Tongue (tissue), 3 donors: ENCODE measurements at places on chromosomes 3 and 15. TPM values are rescaled to one million over a fixed set of nuclear protein-coding genes. Genes with fewer than 3 reads are reported as not detected.

GRCh38 chr3:139284221-139284620, 59.6 kb upstream of the MRPS22 start:
- no peak for DNase-seq

DNA sequence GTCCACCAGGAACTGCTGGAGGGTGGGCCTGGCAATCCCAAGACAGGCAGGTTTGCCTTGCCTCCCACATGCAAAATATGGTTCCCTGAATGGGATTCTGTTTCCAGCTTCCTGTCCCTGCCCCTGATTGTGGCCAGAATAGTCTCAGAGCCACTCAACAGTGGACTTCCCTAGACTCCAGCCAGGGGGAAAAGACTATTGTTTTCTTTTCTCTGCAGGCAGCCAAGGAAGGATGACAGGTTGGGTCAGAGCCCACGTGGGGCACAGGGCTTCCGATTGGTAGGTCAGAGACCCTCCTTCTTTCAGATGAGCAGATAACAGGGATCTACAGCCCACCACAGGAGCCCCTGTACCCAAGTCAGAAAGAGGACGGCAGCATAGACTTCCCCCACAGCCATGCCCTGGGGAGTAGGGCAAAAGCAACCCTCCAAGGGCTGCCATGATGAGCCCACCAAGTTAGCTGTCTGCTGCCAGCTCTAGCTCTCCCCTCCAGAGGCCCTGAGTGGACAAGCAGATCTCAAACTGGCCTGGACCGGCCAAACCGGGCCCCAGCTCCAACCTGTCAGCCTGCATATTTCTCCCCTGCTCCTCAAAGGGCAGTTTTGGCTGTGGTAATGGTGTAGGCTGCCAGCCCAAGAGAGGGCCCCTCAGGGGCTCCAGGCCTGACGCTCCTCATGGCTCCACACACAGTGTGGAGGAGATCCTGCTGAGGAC, 6.4 kb downstream of the TLR9 start:
- DNase-seq: no peak

The RLBP1 gene
- not detected for total RNA-seq

The AADAC gene
- total RNA-seq: 5.1 TPM

DNA sequence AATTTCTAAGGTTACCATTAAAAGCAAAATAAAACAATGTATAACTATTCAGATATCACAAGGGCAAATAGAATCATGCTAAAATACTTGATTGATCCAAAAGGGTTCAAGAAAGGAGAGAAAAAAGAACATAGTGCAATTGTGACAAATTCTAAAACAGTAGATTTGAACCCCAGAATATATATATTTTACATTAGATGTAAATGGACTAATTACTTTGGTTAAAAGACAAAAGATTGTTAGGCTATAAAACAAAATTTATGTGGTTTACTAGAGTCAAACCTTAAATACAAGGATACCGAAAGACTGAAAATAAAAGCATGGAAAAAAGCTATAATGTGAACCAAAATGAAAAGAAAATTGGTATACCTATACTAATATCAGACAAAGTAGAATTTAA, 129.3 kb downstream of the ADAMTSL3 start:
- DNase-seq: no peak

DNA sequence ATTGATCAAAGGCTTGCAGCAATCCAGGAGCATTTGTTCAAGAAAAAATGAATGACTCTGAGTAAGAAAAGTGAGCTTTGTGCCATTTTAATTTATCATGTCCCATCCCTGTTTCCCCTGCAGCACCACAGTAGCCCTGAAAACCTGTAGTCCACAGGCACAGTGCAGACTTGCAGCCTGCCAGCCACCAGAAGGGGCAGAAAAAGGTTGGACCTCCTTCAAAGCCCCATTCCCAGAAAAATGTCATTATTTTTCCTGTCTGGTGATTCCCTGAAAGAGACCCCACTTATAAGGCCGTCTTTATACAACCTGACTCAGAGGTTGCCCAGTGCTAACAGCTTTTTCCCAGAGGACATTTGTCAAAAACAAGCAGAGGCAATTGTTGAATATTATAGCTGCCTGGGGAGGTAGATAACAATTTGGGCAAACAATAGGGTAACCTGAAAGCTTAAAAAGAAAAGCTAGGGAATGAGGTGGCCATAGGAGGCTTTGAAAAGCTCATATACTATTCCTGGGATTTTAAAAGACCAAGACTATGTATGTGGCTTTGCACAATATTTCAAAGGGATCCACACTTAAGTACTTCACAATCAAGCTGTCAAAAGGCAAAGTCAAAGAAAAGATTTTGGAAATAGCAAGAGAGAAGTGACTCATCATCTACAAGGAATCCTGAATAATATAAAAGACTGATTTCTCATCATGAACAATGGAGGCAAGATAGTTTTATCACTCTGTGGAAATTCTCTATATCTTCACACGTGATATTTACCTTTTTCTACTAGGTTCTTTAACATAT, 136.8 kb upstream of the PLXNA1 start:
- DNase-seq: no peak

The SCN11A gene
- 2.3 TPM for total RNA-seq

DNA sequence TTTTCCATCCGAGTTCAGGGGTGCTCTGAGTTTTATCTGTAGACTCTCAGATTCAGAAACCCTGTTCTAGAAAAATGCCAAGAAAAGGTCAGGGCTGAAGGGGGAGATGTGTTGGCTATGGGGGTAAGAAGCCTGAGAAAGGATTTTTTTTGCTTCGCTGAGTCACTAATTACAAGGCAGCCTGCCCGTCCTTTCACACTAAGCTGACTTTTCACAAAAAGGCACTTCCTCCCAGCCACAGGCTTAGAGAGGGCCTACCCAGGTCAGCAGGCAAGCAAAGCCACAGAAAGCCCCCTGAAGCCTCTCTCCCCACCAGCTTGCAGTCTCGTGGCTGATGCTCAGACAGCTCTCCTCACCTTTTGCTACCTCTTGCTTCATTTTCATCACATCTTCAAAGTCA, 192.6 kb upstream of the PRICKLE2 start:
- DNase-seq: no peak
